ENCODE measurements at places on chromosomes 11 and 22. TPM values are rescaled to one million over a fixed set of nuclear protein-coding genes. Genes with fewer than 3 reads are reported as not detected.

The TRIM48 gene
- not detected for total RNA-seq

The HSCB gene
- total RNA-seq: 11.7 TPM

The LMNTD2 gene
- 6.0 TPM for total RNA-seq

The LRRN4CL gene
- 4.6 TPM for total RNA-seq

The FAM111A gene
- total RNA-seq: 43.8 TPM

The PANX3 gene
- not detected for total RNA-seq

The ANO1 gene
- total RNA-seq: 23.1 TPM

The IFITM1 gene
- total RNA-seq: 39.7 TPM

The MYO7A gene
- total RNA-seq: 10.4 TPM

The KCNQ1OT1 gene
- total RNA-seq: 3.6 TPM

GRCh38 chr11:1949302-1949701 is 2.2 kb downstream of the MRPL23 start:
- no peaks in the 10 kb centered on the region for H3K4me1 ChIP-seq
- H3K36me3 ChIP-seq: no peaks in the 10 kb centered on the region
- no peak overlapping the region for H3K4me3 ChIP-seq
- H3K27ac ChIP-seq: no peak overlapping the region
- no peaks in the 10 kb centered on the region for H3K27me3 ChIP-seq

DNA sequence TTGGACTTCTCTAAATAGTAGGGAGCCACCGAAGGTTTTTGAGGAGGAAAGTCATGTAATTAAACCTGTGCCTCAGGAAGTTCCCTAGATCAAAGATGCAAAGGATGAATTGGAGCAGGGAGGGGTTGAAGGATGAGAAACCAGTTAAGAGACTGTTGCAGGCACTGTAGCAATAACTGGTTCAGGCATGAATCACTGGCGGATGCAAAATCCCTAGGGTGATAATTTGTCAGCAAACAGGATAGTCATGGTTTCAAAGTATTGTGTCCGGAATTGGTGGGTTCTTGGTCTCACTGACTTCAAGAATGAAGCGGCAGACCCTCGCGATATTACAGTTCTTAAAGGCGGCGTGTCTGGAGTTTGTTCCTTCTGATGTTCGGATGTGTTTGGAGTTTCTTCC is 19.9 kb downstream of the TRIOBP start:
- H3K4me1 ChIP-seq: no peaks in the 10 kb centered on the region
- H3K4me3 ChIP-seq: no peak overlapping the region
- no peak overlapping the region for H3K27ac ChIP-seq
- no peak for DNase-seq
- H3K36me3 ChIP-seq: no peaks in the 10 kb centered on the region

DNA sequence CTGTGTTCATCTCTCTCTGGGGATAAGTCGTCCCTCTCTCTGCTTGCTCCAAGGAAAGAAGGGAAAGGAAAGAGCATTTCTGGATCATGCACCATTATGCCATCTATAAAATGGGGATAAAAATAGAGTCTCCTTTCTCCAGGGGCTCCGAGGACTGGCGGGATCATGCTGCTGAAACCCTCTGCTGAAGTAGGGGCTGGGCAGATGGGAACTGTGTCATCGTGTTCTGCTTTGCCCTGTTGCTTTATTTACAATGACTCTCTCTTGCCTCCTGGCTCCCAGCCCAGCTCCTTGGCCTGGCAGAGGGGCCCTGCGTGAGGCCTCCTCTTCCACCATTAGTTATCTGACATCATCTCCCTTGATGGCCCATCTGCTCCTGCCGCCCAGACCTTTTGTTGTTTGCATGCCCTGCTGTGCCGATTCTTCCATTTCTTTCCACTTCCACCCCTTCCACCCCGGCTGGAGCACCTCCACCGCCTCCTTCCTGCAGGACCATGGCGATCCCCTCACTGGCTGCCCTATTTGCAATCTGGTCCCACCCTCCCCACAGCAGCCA is 200.9 kb downstream of the MYO18B start:
- no peaks in the 10 kb centered on the region for H3K27me3 ChIP-seq
- no peaks in the 10 kb centered on the region for H3K36me3 ChIP-seq
- DNase-seq: peak; percentile 53
- H3K4me3 ChIP-seq: no peak overlapping the region

GRCh38 chr11:62694455-62695167 is 5.3 kb upstream of the LRRN4CL start:
- H3K36me3 ChIP-seq: peaks cover 4% of the 10 kb centered on the region
- H3K27me3 ChIP-seq: no peaks in the 10 kb centered on the region
- H3K27ac ChIP-seq: no peak overlapping the region
- peak; percentile 82 for DNase-seq
- no peaks in the 10 kb centered on the region for H3K4me1 ChIP-seq
- H3K4me3 ChIP-seq: no peak overlapping the region

DNA sequence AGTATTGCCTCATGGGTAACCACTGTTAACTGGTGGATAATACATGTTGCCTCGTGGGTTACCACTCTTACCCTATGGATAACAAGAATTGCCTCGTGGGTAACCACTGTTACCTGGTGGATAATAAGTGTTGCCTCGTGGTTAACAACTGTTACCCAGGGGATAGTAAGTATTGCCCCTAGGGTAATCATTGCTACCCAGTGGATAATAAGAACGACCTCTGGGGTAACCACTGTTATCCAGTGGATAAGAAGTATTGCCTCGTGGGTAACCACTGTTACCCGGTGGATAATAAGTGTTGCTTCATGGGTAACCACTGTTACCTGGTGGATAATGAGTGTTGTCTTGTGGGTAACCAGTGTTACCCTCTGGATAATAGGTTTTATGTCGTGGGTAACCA is 28.1 kb upstream of the NXPE4 start:
- H3K4me1 ChIP-seq: no peaks in the 10 kb centered on the region
- no peak overlapping the region for H3K27ac ChIP-seq
- no peak overlapping the region for H3K4me3 ChIP-seq
- H3K36me3 ChIP-seq: no peaks in the 10 kb centered on the region
- no peak for DNase-seq

- H3K4me3 ChIP-seq: no peak overlapping the region
- no peak overlapping the region for H3K27ac ChIP-seq
- no peaks in the 10 kb centered on the region for H3K36me3 ChIP-seq
Measured at GRCh38 chr11:121614636-121615240, 162.0 kb upstream of the SORL1-AS1 start.

DNA sequence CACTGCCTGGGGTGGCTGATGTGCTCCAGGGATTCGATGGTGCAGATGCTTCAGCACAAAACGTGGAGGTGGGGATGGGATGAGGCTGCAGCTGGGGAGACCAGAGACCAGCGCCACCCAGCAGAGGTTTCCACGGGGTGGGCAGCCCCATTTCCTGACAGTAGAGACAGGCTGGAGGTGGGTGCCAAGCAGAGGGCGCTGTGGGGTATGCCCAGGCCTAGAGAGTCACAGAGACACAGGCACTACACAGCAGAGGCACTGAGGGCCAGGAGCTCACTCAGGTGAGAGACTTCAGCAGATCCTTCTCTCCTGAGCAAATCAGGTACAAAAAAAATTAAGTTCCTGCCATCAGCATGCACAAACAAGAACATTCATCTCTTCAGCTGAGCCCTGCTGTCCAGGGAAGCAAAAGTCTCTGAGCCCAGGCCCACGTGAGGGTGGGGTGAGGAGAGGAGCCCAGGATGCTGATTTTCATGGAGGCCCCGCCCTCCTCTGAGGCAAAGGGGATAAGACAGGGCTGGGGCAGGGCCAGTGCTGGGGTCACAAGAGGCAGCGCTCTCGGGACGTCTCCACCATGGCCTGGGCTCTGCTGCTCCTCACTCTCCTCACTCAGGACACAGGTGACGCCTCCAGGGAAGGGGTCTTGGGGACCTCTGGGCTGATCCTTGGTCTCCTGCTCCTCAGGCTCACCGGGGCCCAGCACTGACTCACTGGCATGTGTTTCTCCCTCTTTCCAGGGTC is 53.1 kb downstream of the GGTLC2 start:
- no peak for DNase-seq
- no peaks in the 10 kb centered on the region for H3K27me3 ChIP-seq
- H3K4me1 ChIP-seq: peaks cover 30% of the 10 kb centered on the region
- H3K4me3 ChIP-seq: no peak overlapping the region
- H3K27ac ChIP-seq: no peak overlapping the region
- no peaks in the 10 kb centered on the region for H3K36me3 ChIP-seq

DNA sequence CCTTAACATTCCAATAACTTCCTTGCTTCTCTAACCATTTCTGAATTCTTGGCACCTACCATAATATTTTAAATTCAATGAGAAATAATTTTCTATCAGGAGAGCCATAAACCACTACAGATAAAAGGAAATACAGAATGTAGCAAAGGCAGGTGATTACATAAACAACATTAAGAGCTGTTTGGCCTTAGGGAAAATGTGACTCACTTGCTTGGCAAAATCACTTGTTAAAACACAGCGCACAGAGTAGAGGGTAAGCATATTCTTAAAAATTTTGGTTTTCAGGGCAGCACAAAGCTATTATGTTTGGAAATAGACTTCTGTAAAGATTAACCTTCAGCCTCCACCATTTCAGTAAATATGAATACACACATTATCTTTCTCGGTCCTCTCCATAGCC is 26.4 kb downstream of the IZUMO1R start:
- DNase-seq: no peak
- no peak overlapping the region for H3K27ac ChIP-seq
- no peaks in the 10 kb centered on the region for H3K27me3 ChIP-seq
- H3K4me3 ChIP-seq: no peak overlapping the region
- no peaks in the 10 kb centered on the region for H3K36me3 ChIP-seq

DNA sequence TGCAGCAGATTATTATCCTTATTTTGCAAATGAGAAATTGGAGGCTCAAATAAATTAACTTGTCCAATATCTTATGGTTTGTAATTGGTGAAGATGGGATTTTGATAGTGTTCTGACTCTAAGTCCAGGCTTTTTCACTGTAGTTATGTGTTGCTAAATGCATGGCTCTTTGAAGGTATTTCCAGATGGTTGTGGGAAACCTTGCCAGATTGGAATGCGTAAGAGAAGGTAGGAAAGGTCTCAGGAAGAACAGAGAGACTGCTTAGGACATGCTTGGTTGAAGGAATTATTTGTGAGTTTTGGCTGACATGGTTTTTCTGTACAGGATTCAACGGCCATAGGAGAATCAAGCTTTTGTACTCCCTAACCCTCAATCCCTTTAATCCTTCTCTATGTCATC is 108.6 kb downstream of the STIM1 start:
- no peak overlapping the region for H3K27ac ChIP-seq
- no peaks in the 10 kb centered on the region for H3K27me3 ChIP-seq
- H3K4me1 ChIP-seq: no peaks in the 10 kb centered on the region
- H3K4me3 ChIP-seq: no peak overlapping the region
- no peaks in the 10 kb centered on the region for H3K36me3 ChIP-seq

GRCh38 chr11:59158206-59159068 is 13.5 kb upstream of the DTX4 start:
- DNase-seq: peak; percentile 56
- no peaks in the 10 kb centered on the region for H3K27me3 ChIP-seq
- no peaks in the 10 kb centered on the region for H3K4me1 ChIP-seq
- no peak overlapping the region for H3K4me3 ChIP-seq
- no peak overlapping the region for H3K27ac ChIP-seq

DNA sequence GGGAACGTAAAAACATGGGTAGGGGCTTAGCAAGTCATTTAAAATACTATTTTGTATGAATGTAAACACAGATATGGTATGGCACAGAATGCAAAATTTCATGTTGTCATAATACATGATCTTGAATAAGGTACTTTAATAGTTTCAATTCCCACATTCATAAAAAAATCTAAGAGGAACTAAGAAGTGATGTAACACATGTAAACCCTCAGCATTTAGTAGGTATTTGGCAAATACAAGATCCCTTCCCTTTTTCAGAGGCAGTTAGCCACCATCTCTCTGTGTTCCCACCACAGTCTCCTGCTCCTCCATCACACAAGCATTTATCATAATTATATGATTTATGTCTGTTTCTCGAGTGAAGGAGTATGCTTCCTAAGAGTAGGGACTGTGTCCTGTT is 251.8 kb downstream of the TENM4 start:
- no peaks in the 10 kb centered on the region for H3K36me3 ChIP-seq
- H3K27ac ChIP-seq: no peak overlapping the region
- H3K4me1 ChIP-seq: peaks cover 10% of the 10 kb centered on the region
- no peaks in the 10 kb centered on the region for H3K27me3 ChIP-seq
- no peak overlapping the region for H3K4me3 ChIP-seq

DNA sequence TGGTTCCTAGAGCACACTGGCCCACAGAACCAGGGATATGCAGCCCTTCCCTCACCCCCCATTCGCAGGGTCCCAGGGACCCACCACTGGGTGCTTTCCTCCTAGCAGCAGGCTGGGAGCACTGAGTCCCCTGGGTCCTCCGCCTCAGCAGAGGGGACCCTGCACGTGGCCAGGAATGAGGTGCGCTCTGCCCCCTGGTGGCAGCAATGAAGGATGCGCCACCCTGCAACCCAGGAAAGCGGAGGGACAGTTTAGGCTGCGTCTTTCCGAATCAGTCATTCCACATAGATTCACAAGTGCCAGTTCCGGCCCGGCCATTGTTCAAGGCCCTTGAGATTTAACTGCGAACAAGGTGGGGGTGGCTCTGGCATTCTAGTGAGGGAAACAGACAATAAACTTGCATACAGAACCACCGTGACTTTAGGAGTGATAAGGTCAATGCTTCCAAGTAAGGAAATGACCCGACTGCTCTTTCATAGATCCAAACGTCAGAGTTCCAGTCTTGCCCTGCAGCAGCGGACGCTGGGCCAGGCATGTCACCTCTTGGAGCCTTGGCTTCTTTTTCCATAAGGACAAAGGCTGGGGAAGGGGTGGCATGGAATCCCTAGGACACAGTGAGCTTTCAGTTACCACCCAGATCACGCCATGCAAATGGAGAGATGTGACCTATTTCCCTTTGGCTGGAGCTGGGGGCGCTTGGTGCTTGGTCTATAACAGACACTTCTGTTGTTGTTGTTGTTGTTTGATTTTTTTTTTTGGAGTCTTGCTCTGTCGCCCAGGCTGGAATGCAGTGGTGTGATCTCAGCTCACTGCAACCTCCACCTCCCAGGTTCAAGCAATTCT is 7.7 kb downstream of the RIN1 start:
- H3K36me3 ChIP-seq: no peaks in the 10 kb centered on the region
- H3K4me3 ChIP-seq: no peak overlapping the region
- H3K4me1 ChIP-seq: peaks cover 11% of the 10 kb centered on the region
- H3K27me3 ChIP-seq: no peaks in the 10 kb centered on the region
- H3K27ac ChIP-seq: peak overlapping the region; percentile 25

- H3K4me3 ChIP-seq: no peak overlapping the region
- H3K27ac ChIP-seq: no peak overlapping the region
- DNase-seq: no peak
Measured at GRCh38 chr11:130806746-130807145, 109.5 kb downstream of the SNX19 start.

Measured in body of pancreas (tissue), 4 donors.